ENCODE measurements at places on chromosomes 7 and 10.

DNA sequence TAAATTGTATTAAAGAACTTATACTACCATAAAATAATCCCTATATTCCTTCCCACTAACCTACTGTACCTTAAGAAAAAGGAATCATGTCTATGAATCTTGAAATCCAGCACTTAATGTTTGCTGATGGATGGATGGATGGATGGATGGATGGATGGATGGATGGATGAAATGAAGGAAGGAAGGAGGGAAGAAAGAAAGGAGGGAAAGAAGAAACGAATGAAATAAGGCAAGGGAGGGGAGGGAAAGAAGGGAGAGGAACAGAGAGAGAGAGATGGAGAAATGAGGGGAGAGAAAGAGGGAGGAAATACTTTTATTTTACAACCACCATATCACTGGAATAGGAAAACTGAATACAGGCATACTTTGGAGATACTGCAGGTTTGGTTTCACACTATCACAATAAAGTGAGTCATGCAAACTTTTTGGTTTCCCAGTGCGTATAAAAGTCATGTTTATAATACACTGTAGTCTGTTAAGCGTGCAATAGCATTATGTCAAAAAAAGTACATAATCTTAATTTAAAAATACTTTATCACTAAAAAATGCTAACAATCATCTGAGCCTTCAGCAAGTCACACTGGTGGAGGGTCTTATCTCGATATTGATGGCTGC, 219.8 kb downstream of the CHCHD3 start:
- DNase-seq = no peak

DNA sequence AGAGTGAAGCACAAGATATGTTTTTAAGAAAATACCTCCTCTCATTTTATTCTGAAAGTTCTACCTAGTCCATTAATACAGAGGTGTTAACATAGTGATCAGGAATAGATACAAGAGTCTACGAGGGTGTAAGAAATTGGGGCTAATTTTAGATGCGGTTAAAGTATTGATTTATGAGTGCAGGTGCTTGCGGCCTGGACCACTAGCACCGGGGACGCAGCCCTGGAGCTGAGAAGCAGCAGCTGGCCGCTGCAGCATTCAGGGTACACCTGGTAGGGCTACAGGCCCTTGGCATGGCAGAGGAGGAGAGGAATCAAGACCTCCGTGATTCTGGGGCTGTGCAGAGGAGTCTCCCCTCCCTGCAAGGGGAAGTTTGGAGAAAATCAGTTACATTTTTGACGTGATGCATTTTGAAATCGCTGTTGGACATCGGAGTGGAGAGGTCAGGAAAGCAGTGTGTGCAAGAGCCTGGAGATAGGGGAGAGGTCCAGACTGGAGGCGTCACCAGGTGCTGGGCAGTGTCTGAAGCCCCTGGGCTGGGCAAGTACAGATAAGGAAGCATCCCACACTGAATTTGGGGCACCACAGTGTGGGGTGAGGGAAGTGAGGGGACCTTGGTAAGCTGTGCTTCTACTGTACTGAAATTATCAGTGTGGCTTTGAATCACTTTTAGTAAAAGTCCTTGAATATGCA, 112.3 kb downstream of the VWC2 start:
- DNase-seq = no peak

GRCh38 chr10:59464483-59464882, 102.1 kb upstream of the FAM13C start:
- DNase-seq = no peak

GRCh38 chr7:100570954-100571828, 2.5 kb downstream of the SAP25 start:
- DNase-seq = no peak

- no peak for DNase-seq
Observed at GRCh38 chr10:1774796-1775195, 37.5 kb upstream of the ADARB2 start.

GRCh38 chr10:77513781-77514331, 123.8 kb downstream of the KCNMA1 start:
- DNase-seq = no peak

DNA sequence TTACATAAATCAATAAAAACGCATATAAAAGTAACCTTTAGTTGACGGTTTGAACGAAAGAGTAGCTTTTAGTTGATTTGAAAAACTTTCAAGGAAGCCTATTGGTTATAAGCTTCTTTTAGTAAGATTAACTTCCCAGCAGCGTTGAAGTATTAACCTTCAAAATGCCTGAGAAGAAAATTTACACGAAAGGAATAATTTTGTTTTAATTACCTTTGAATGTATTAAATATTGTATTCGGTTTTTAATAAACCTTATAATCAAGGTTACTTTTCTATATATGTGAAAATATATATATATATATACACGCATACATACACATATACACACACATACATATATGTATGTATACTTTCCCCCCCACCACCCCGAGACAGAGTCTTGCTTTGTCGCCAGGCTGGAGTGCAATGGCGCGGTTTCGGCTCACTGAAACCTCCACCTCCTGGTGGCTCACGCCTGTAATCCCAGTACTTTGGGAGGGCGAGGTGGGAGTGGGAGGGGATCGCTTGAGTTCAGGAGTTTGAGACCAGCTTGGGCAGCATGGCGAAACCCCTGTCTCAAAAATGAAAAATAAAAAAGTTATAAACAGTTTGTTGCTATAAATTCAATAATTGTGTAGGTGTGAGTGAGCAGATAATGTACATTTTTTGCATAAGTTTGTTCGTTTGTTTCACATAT, 57.6 kb upstream of the EZH2 start:
- peak; percentile 75 for DNase-seq

GRCh38 chr7:44489955-44490350, 505 bp downstream of the NUDCD3 start:
- peak; percentile 49 for DNase-seq

- DNase-seq = no peak
Observed at GRCh38 chr10:35768011-35768410, 125.9 kb upstream of the FZD8 start.

DNA sequence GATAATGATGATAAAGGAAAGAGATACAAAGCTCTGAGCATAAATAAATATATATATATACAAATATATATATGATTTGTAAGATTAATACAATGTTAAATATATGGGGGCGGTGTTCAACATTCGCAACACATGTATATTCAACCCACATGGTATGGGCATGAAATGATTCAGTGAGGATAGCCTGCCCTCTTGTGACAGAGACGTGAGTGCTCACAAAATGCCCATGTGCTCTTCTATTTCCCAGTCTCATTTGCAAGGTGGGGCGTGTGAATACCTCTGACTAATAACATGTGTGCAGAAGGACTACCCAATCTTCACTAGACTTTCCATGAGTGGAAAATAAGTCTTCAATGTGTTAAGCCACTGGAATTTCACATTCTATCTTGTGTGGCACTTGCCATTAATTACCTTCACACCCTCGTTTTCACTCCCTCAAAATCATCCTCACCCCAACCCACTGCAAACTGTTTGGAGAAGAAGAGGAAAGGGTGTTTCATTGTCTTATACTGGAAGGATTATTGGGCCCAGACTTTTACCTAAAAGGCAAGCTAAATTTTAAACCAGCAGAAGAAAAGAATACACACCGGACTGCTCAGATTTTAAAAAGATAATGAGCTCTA, 26.9 kb downstream of the ASAH2 start:
- DNase-seq = peak; percentile 34

GRCh38 chr10:42930516-42931192, 146.2 kb upstream of the RET start:
- DNase-seq = no peak

GRCh38 chr7:25578991-25579777, 350.9 kb upstream of the NPVF start:
- DNase-seq = no peak
